ENCODE measurements at places on chromosomes 1 and 21.

- no peak for DNase-seq
Observed at GRCh38 chr1:58442114-58442513, 104.4 kb downstream of the OMA1 start.

DNA sequence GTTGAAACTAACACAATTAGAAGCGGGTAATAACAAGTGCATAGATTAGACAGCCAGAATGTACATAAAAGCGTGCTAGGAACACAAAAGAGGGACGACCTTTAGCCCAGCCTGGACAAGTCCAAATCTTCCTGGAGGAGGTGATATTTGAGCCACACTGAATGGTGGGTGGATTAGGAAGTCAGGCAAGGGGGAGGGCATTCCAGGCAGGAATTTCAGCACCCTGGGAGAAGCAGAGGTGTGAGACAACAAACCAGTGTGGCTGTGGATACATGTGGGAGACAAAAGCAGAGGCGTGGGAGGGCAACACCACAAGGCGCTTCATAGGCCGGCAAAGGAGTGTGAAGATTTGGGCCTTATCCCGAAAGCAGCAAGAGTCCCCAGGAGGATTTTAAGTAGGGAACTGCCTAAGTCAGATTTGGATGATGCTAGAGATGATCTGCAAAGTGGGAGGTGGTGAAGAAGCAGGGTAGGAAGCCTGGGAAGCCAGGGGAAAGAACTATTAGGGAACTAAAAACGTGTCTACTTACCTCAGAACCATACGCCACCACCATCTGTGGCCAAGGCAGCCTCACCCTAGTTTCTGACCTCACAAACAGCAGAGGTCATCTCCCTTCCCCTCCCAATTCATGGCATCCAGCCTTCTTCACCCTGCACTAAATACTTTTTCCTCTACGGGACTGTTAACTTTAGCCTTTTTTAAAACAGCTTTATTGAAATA, 81.8 kb downstream of the GLUL start:
- DNase-seq = peak; percentile 58

- DNase-seq = no peak
Observed at GRCh38 chr1:151834239-151834638, 2.6 kb upstream of the RORC start.

GRCh38 chr1:45518910-45519309, 2.8 kb downstream of the PRDX1 start:
- DNase-seq = no peak

- no peak for DNase-seq
Observed at GRCh38 chr1:235855811-235856429, 10.8 kb downstream of the LYST start.

GRCh38 chr1:85342207-85342606, 65.8 kb upstream of the BCL10 start:
- DNase-seq = no peak

GRCh38 chr1:28297826-28298225, 31.0 kb upstream of the MED18 start:
- no peak for DNase-seq

DNA sequence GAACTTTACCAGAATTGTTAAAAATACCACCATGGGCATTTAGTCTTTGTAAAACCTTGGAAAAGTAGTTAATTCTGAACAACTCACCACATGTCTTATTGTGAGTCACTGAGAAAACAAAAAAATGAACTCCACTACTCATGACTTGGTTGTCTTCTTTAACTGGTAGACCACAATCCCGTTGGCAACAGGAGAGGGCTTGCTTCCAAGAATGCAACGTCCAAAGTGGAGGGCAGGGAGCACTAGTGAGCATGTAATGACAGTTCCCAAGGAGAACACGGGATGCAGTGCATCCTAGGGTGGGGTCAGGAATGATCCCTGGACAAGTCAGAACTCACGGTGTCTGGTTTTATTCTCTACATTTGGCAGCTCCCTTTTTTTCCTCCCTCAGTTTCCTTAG, 15.2 kb upstream of the HMCN1 start:
- DNase-seq = no peak

DNA sequence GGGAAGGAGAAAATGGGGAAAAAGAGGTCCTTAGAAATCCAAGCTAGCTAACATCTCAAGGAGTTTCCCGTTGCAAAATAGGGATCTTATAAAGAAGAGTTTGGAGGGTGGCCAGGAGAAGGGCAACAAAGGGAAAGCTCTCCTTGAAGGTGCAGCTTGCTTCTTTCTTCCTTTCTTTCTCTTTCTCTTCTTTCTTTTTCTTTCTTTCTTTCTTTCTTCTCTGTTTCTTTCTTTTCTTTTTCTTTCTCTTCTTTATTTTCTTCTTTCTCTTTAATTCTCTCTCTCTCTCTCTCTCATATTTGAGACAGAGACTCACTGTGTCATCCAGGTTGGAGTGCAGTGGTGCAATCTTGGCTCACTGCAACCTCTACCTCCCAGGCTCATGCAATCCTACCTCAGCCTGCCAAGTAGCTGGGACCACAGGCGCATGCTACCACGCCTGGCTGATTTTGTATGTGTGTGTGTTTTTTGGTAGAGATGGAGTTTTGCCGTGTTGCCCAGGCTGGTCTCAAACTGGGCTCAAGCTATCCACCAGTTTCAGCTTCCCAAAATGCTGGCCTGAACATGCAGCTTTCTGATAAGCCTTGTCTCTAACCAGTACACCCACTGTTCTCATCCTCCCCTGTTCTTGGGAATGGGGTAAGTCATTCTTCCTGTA, 44.4 kb downstream of the RNF11 start:
- no peak for DNase-seq

GRCh38 chr1:248751635-248752034, 3.9 kb downstream of the LYPD8 start:
- DNase-seq = no peak

GRCh38 chr21:39319251-39319756, 5.9 kb upstream of the BRWD1 start:
- no peak for DNase-seq

- no peak for DNase-seq
Observed at GRCh38 chr1:241678536-241678935, 26.5 kb downstream of the WDR64 start.

DNA sequence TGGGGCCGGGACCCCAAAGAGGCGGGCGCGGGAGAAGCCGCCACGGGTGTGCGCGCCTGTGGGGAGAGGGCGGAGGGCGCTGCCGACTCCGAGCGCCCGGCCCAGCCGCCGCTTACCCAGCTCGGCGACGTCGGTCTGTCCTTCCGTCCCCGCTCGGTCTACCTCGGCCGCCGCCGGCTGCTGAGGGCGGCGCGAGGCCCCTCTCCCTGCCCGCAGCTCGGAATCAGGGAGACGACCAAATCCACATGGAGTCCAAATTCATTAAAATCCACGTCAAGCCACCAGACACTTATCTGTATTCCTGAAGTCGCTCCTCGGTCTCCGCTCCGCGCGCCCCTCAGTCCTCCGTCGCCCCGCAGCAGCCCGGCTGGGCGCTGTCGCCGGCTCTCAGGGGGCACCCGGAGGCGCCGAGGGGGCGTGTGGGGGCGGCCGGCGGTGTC, 637 bp downstream of the PLXNA2 start:
- no peak for DNase-seq

DNA sequence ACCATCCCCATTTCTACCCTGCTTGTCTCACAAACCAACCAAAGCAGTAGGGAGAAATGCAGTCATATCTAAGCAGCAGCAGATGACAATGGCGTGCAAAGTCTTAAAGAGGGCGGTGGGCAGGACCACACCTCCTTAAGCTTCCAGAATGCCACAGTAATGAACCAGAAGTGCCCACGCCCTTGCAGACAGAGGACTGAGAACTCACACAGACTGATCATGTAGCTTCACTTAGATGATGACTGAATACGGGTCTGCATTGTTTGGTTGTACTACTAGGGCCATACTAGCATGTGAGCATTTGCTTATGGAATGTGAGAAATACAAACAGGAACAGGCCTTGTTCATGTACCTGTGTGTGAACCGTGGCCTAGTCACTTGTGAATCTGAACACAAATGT, 246.0 kb downstream of the RPS6KC1 start:
- no peak for DNase-seq

- DNase-seq = no peak
Observed at GRCh38 chr1:8061210-8061609, 35.1 kb upstream of the ERRFI1 start.

DNA sequence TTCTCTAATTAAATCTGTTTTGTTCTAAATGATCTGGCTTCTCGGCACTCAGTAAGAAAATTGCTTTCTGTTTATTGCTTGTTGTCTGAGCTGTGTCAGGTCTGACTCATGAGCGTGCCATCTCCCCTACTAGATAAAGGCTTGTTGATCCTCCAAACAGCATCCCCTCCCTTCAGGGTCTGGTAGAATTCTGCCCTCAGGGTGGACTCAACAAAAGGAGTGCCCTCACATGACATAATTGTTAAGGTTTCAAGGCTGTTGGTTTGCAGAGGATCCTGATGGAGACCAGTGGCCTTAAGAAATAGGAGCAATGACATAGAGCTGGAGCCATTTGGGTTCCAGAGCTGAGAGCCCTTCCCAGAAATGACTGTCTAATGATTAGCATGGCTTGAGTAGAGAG, 36.0 kb upstream of the ATP2B4 start:
- no peak for DNase-seq

GRCh38 chr1:14055442-14056223, 355.6 kb downstream of the PRDM2 start:
- DNase-seq = no peak

DNA sequence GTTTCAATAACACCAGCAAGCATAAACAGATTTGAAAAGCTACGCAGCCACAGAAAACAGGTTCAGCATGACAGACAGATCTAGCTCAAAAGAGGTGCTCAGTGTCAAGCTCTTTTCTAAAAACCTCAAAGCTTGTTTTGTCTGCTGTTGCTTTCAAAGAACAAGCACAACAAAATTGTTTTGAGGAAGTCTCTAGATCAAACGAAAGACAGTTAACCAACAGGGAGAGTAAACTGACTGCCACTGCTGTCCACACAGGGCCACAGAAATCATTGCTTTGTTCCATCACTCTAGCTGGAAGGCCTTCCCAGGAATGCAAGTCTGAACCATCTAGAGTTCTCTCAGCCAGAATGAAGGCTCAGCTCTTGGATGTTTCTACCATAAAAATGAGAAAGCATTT, 12.8 kb downstream of the APP start:
- no peak for DNase-seq

- DNase-seq = no peak
Observed at GRCh38 chr1:157356601-157357000, 195.7 kb downstream of the FCRL5 start.

GRCh38 chr1:175628548-175629317, 114.7 kb downstream of the TNR start:
- no peak for DNase-seq

DNA sequence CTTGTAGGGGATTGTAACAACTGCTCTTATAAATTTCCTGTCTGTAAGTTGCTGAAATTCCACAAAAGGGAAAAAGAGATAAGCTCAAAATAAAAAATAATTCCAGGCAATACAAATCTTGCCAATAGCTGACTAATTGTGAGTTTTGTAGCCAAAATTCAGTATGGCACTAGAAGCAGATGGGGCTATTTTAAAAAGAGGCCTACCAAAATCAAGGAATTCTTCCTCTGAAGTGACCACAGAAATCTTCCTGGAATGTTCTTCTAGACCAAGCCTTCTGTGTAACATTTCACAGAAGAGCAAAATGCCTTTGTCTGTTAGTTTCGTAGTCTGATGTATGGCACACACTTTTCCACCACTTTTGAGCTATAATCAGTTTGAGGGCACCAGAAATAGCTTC, 127.6 kb downstream of the CYYR1 start:
- DNase-seq = no peak

- DNase-seq = no peak
Observed at GRCh38 chr1:188394677-188395076, 1565.9 kb downstream of the PLA2G4A start.

DNA sequence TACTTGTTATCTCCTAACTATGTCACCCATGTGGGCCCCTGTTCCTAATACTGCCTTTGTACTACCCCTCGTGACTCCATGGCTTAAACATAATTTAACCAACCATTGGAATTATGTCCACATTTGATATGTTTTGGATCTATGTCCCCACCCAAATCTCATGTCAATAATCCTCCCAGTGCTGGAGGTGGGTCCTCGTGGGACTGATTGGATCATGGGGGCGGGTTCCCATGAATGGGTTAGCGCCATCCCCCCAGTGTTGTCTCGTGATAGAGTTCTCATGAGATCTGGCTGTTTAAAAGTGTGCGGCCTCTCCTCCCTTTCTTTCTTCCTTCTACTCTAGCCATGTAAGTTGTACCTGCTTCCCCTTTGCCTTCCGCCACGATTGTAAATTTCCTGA, 9.8 kb downstream of the CBR1 start:
- DNase-seq = no peak

GRCh38 chr1:66197120-66197519, 336.8 kb upstream of the SGIP1 start:
- no peak for DNase-seq

DNA sequence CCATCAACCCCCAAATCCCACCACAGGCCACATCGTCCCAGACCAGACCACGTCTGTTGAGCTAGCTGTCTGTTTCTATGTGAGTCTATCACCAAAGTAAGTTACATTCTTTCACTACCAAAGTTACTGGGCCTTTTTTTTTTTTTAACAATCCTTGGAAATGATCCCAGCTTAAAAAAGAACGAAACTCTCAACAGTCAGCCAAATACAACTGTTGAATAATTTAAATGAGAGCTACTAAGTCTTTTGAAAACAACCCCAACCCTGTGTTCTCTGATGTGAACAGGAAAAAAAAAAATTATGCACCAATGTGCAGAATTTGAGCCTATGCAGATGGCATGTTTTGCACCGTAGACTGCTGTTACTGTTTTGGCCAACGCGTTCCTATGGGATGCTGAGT, 134.0 kb upstream of the ETS2 start:
- DNase-seq = no peak

- DNase-seq = no peak
Observed at GRCh38 chr1:112255080-112255479, 140.9 kb upstream of the CTTNBP2NL start.

- no peak for DNase-seq
Observed at GRCh38 chr1:44651069-44651468, 23.2 kb downstream of the TMEM53 start.

DNA sequence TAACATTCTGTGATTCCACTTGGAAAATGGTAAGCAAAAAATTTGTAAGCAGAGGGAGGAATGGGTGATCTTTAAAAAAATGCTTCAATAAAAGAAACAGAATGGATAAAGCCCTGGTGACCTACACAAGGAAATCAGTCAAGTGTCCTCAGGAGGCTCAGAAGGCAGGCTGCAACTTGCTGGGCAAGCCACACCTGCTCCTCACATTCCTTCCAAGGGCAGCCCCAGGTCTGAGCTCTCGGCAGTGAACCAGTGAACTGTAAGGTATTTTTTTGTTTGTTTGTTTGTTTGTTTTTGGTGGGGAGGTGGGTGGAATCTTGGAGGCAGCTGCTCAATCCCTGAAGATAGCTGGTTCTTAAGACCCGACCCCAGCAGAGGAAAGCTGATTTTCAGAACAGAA, 4.4 kb downstream of the TACSTD2 start:
- no peak for DNase-seq

Data from ecto neural progenitor cell (in vitro differentiated cells).